ENCODE measurements at places on chromosomes 4 and X.
A peak's percentile ranks its signal among the peaks of the same experiment; 100 is the strongest.

- DNase-seq = no peak
These were observed 66.1 kb downstream of the PTTG2 start for GRCh38 chr4:38026158-38026740.

GRCh38 chr4:89539374-89539773 lies 231.8 kb upstream of the GPRIN3 start:
- no peak for DNase-seq

GRCh38 chr4:66048861-66049260 lies 378.6 kb upstream of the EPHA5 start:
- no peak for DNase-seq

DNA sequence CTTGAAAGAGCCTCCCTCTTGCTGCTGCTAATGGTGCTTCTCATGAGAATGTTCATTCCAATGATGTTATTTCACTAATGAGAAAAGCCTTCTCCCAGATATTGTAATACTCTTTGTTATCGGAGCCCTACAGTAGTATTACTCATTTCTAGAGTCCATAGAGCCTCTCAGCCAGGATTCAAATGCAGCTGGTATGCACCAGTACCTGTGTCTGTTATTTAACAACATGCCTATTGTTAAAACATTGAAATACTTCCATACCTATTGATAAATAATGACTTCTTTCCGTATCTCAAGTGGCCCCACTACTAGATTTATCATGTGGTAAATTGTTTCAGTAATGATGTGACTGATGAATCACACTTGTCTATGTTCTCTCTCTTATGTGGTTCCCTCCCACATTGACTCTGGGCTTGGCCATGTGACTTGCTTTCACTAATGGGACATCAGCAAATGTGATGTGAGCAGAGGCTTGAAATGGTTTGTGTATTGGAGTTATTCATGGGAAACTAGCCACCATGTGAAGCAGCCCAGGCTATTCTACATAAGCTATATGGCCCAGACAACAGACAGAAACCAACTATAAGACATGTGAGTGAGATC lies 207.6 kb downstream of the THOC2 start:
- no peak for DNase-seq

DNA sequence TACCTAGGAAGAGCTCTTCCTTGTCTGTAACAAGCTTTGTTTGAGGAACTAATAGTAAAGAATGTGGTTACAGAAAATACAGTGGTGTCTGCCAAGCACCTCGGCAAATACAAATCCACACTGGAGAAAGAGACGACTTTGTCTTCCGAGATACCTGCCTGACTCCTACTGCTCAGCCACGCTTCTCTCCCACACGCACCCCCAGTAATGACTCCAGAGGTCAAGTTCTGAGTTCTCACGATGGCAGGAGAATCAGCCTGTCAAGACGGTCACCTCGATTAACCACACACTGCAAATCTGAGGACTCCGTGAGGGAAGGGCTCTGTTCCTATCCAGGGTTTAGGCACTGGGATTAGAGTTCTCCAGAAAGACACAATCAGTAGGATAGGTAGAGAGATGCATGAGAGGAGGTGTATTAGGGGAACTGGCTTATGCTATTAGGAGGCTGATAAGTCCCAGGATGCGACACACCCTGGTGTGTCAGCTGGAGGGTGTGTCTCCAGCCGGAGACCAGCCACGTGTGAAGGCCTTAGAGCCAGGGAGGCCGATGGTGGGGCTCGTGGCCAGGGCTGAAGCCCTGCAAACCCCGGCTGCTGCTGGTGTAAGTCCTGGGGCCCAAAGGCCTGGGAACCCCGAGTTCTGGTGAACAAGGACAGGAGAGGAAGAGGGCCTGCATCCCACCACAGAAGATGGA lies 8.4 kb upstream of the TRIML2 start:
- no peak for DNase-seq

DNA sequence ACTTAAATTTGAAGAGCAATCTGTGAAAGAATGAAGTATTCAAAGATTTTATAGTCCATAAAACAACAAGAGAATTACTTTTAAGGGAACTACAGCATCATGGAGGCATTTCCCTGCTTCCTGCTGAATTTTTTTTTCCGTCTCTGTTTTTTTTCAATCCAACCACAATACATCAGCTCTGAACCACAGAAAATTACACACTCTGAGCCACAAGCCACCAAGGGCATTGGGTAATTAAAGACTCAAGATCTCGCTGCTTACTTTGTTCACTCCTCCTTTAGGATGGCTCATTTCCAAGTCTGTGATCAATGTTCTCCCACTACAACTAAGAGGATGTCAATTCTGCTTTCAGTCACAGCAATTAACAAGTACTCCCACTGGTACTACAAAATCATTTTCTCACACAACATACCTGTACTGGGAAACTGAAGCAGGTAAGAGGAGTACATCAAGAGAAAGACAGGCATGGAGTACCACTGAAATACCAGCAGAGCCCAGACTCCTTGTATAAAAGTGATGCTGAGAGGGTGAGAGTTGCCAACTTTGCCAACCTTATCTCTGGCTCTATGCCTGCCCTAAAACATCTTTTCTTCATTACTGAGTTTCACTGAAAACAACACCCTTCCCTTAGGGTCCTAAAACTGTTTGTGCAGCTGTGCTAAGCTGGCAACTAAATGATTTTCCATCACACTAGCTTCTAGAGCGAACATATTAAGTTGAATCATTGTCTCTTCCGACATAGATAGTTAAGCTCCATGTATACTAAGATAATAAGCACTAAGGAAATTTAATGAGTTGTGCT lies 105.8 kb upstream of the MAGEB18 start:
- no peak for DNase-seq

- peak; percentile 85 for DNase-seq
These were observed 37.1 kb upstream of the ELF2 start for GRCh38 chr4:139214039-139214534.

DNA sequence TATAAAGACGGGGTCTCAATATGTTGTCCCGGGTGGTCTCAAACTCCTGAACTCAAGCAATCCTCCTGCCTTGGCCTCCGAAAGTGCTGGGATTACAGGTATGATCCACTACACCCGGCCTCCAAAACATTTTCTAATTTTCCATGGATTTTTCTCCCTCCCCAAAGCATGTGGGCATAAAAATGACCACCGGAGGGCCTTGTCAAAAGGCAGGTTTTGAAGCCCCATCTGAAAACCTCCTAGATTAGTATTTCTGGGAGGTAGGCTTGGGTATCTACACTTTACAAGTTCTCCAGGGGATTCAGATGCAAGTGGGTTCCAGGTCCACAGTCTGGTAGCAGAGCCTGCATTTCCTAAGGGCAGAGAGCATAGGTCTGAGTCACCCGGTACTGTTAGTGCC lies 1.4 kb upstream of the GPR173 start:
- DNase-seq = peak; percentile 29

DNA sequence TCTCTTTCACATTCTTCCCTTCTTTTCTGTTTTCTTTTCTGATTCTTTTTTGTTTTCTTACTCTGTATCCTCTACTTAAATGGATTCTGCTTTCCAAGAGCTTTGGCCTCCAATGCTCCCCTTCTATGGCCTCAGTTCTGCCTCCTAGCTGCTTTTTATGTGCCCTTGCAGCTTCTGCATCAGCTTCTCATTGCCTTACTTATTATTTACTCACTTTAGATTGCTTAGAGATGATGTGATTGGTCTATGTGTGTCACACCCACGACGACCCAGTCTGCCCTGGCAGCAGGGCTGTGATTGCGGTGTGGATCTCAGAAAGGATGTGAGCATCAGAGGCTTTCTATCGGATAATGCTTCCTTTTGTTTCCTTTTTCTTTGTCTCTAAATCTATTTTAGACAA lies 71.8 kb upstream of the SMARCA5 start:
- DNase-seq = no peak

GRCh38 chr4:1862055-1862911 lies 6.3 kb upstream of the LETM1 start:
- DNase-seq = no peak

DNA sequence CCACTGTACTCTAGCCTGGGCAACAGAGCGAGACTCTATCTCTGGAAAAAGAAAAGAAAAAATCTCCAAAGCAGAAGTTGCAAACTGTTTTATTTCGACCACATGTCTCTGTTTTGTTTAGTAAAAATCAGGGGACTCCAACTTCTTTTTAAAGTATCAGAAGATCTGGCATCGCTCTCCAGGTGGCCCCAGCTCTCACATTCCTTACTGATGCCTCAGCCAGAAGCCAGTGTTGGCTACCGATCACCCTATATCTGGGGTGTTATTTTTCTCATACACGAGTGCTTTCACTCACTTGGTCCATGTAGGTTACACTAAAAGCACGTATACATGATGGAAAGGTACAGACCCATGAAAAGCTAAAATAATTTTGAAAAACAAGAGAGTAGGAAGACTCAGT lies 8.3 kb downstream of the MPP1 start:
- DNase-seq = no peak

GRCh38 chr4:148415500-148415899 lies 26.7 kb downstream of the NR3C2 start:
- peak; percentile 22 for DNase-seq

DNA sequence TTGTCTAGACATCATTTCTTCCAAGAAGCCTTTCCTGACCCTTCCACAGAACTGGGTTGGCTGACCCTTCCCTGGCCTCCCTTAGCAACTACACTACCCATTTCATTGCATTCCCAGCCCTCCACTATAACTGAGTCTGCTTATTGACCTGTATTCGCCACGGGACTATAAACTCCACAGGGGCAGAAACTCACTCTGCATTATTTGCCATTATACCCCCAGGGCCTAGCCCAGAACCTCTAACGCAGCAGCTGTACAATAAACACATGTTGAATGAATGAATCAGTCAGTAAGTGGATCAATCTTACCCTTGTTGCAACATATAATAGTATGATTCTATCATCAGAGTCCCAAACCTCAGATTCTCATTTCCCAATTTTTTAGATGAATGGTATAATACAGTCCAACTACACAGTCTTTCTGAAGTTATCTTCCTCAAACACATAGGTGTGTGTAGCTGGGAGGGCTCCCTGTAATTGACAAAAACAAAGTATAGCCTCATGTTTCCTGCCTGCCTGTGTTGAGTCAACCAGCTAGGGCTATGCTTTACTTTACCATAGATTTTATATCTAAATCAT lies 209.3 kb downstream of the CHIC2 start:
- DNase-seq = no peak

- no peak for DNase-seq
These were observed 52.1 kb downstream of the PROM1 start for GRCh38 chr4:16031546-16032395.

- no peak for DNase-seq
These were observed 138.7 kb upstream of the FAM47C start for GRCh38 chrX:36869457-36869856.

- no peak for DNase-seq
These were observed 26.6 kb downstream of the SNX25 start for GRCh38 chr4:185235843-185236503.
